ENCODE measurements at places on chromosomes 1 and 21.

GRCh38 chr1:159827102-159827490 is 423 bp downstream of the SLAMF8 start:
- DNase-seq, result no peak

DNA sequence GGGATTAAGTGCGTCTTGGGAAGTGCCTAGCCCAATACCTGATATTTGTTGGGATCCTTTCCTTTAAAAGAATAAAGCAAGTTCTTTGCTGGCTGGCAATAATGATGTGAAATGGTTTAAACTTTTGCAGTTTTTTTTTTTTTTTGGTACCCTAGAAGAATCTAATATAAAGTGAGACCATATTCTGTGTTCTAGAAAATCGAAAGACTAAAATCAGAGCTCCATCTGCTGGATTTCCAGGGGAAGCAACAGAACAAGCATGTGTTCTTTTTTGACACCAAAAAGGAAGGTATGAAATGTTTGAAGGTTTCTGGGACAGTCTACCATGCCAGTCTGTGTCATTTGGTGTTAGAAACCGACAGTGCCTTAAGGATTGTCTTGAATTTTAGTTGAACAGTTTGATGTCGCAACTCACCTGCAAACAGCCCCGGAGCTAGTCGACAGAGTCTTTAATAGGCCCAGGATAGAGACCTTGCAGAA is 6.4 kb downstream of the UTP11 start:
- DNase-seq, result peak; percentile 66

DNA sequence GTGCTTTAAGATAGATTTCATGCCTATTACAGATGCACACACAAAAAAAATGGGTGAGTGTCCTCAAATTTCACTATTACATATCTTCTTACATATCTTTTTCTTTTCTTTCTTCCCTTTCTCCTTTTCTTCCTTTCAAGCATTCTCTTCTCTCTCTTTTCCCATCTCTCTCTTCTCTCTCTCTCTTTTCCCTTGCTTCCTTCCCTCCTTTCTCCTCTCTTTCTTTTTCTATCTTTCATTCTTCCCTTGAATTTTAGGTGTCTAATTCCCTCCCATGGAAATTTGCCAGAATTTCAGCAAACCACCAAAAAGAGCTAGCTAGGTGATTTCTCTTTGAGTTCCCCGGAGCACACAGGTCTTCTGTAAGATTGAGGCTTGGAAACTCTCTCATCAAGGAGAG is 395.3 kb upstream of the RUNX1 start:
- DNase-seq, result no peak

DNA sequence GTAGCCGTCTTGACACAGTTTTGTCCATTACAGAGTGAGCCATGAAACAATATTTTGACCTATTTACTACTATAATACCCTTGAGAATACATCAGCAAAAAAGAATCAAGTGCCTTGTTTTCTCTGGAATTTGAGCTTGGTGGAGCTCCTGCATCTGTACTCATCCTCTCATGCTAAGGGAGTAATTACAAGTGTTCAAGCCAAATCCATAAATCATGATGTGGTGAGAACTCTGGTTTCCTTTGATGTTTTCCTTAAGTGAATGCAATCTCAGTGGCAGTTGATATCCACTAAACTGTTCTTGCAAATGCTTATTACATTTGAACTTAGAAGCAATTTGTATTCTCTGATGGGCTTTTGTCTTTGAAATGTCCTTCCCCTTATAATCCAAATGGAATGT is 824.6 kb upstream of the TMPRSS15 start:
- no peak for DNase-seq

- DNase-seq, result peak; percentile 59
Observed at GRCh38 chr21:39788383-39788782, 43.4 kb downstream of the IGSF5 start.

GRCh38 chr1:47224676-47225399 is 7.2 kb downstream of the TAL1 start:
- DNase-seq, result no peak

GRCh38 chr21:42187976-42188653 is 30.8 kb upstream of the ABCG1 start:
- peak; percentile 38 for DNase-seq

DNA sequence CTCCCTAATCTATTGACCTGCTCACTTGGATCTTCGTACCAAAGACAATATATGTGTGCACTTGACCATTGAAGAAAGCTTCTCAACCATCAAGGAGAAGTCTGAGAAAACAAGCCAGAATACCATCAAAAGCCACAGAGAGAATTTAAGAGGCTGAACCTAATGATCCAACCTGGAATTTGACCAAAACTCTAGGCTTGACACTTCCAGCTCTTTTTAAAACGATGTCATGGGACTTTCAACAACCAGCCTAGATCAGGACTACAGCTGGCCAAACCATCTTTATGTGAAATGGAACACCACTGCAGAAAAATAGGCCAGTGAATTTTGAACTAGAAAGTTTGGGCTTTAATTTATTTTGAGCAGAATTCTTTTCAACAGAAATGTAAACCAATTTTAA is 444.4 kb downstream of the LTN1 start:
- no peak for DNase-seq

GRCh38 chr1:169949139-169949538 is 55.4 kb upstream of the SCYL3 start:
- DNase-seq, result peak; percentile 32

GRCh38 chr1:208007938-208008342 is 97.0 kb upstream of the CD34 start:
- peak; percentile 83 for DNase-seq

- DNase-seq, result peak; percentile 43
Observed at GRCh38 chr1:81802707-81803430, 2.1 kb downstream of the ADGRL2 start.

DNA sequence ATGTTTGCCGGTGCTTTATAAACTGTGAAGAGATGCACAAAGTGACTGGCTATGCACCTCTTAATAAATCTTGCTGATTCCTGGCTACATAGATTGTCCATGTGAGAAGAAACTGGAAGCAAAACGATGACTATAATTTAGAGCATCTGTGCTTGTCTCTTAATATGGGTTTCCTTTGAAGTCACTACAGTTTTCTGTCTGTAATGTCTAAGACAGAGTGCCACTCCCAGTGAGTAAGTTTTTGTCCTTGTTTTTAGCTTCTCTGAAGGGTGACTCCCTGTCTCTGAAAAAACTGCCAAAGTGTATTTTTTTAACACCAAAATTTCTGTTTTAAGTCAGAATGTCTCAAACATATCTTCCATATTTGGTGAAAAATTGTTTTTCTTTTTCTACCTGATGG is 175.1 kb downstream of the FASLG start:
- DNase-seq, result no peak

DNA sequence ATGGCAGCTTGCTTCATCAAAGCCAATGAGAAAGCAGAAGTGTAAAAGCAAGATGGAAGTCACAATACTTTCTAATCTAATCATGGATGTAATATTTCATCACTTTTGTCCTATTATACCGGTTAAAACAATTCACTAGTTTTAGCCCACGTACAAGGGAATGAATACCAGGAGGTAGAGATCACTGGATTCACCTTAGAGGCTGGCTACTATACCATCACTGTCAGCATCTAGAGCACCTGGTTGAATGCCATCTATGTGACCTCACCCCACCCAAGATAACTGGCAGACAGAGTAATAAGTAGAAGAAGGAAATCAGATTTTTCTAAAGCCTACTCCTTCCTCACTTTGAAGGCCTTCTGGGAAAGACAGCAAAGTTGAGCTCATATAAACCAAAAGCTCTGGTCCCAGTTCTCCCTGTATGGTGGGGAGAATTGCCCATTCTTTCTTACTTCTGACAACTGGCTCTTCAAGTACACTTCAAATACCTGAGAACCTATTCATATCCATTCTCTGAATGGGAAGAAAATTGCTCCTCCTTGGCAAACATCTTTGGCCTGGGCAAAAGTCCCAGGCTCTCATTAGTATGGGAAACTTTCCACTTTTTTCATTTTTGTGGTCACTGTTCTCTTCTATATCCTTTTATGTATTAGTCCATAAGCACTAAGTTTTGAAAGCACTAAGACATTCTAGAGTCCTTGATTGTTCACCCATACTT is 24.8 kb downstream of the HSD3B1 start:
- no peak for DNase-seq

DNA sequence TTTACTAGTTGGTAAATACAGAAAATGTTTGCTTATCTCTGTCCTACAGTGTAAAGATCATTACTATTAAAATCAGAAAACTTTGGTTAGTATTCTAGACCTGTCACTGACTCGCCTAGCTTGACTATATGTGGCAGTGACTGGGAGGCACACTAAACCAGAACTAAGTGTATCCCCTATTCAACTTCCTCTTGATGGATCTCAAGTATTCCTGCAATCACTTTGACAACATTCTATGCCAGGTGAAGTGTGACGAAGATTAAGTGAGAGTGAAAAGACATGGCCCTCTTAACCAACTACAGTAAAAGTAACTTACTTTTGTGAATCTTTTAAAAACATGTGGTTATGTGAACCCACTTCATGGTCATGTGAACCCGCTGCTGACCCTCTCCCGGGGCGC is 223.0 kb upstream of the ADAMTS5 start:
- no peak for DNase-seq

- no peak for DNase-seq
Observed at GRCh38 chr1:228943436-228943835, 208.2 kb downstream of the RHOU start.

GRCh38 chr21:45405271-45405818 is 380 bp downstream of the COL18A1 start:
- peak; percentile 63 for DNase-seq

DNA sequence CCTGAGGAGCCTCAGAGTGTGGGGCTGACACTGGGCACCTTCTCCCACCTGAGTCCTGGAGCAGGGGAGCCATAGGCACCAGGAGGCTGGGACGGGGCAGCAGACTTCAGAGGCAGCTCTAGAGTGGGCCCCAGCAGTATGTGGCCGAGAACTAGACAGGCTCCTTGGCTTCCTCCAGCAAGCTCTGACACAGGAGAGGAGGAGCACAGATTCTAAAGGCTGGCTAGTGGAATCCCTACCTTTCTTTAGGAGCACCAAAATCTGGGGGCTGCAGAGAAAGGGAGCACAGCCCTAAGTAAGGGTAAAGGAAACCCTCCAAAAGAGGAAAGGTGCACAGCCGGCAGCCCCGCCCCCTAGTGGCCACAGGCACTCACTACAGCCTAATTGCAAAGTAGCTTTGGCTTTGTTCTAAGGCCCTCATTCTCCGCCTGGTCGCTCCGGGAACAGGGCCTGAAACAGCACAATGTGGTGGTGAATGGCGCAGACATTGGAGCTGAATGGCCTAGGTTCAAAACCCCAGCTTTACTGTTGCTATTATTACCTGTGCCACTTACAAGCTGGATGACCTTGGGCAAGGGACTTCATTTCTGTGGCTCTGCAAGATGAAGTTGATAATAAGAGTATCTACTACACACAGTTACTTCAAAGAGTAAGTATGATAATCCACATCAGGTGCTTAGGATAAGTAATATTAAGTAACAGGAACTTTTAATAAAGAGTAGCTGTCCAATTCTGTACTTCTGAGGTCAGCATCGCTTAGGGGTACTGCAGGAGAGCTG is 8.8 kb upstream of the GUCA2A start:
- DNase-seq, result peak; percentile 59

DNA sequence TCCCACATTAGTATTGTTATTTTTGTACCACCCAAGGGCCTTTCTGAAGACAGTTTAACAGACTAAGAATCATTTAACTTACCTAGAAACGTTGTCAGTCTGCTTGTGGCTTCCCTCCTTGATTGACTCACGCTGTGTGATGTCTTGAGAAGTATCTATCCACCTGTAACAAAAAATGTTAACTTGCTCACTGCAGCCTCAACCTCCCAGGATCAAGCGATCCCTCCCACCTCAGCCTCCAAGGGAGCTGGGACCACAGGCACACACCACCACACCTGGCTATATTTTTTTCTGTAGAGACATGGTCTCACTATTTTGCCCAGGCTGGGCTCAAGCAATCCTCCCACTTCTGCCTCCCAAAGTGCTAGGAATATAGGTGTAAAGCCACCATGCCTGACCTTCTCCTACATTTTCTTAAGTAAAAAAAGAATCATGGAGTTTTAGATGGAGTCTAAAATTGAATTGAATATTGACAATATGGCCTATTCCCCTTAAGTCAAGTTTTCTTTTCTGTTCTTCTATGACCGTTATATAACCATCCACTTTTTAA is 15.6 kb downstream of the SFPQ start:
- DNase-seq, result no peak

DNA sequence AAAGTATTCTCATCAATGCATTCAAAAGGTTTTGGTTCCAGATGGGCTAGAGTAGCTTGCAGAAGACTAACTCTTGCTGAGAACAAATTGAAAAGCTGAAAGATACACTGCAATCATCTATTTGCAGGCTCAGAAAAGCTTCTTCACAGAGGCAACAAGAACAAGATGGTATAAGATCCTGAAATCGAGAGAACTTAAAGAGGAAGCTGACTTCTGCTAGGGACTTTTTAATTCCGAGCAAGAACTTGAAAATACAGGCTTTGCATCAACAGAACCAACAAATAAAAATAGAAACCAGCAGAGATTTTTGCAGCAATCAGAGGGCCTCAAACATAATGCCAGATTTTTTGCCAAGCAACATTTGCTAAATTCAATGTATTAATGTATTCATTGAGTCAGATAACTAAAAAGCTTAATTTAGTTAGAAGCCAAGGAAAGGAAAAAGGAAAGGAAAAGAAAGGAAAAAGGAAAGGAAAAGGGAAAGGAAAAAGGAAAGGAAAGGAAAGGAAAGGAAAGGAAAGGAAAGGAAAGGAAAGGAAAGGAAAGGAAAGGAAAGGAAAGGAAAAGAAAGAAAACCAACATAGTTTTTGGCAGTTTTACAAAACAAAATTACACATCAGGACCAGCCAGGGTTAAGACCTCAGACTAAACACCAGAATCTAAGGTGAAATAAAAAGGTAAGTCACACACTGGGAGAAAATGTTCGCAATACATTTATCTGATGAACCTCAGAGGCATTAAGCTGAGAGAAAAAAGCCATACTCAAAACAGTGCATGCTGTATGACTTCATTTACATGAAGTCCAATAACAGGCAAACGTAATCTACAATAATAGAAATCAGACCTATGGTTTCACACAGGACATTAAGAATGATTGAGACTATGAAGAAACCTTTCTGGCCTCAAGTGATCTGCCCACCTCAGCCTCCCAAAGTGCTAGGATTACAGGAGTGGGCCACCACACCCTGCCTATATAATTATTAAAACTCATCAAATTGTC is 42.6 kb downstream of the FAF1 start:
- DNase-seq, result no peak

- no peak for DNase-seq
Observed at GRCh38 chr1:169214598-169214997, 108.1 kb downstream of the ATP1B1 start.

- peak; percentile 49 for DNase-seq
Observed at GRCh38 chr1:203536980-203537455, 43.1 kb downstream of the OPTC start.

All from ELR (cell line).